ENCODE measurements at places on chromosomes 4 and X.

DNA sequence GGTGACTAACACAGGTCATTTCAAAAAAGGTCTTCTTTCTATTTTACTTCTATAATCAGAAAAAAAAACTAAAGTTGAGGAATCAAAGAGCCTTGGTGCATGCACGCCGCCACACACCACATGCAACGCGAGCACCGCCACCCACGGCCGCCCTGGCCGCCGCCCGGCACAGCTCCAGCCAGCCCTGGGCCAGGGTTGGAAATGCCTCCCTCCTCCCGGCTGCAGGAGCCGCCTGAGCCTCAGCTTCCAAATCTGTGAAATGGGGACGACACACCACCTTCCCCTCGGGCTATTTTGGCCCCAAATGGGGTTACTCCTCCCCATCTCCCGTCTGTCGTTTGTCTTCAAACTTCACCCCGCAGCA lies 39.7 kb upstream of the MAN2B2 start:
- ATAC-seq: no peak

DNA sequence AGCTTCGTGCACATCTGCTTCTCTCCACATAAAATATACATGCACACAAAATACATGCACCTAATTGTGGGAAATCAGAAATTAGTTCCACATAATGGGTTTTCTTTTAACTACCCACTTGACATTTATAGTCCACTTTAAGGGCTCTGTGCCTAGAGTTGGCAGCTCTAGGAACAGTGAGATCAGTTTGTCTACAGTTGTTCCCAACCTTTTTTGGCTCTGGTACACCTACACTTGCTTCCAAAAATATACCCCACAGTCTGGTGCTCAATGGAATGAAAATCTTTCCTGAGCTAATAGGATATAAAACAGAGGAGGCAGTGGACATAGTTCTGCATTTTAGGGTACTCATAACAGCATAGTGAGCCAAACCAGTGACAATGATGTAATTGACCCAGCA lies 36.1 kb downstream of the HDAC8 start:
- ATAC-seq: no peak

DNA sequence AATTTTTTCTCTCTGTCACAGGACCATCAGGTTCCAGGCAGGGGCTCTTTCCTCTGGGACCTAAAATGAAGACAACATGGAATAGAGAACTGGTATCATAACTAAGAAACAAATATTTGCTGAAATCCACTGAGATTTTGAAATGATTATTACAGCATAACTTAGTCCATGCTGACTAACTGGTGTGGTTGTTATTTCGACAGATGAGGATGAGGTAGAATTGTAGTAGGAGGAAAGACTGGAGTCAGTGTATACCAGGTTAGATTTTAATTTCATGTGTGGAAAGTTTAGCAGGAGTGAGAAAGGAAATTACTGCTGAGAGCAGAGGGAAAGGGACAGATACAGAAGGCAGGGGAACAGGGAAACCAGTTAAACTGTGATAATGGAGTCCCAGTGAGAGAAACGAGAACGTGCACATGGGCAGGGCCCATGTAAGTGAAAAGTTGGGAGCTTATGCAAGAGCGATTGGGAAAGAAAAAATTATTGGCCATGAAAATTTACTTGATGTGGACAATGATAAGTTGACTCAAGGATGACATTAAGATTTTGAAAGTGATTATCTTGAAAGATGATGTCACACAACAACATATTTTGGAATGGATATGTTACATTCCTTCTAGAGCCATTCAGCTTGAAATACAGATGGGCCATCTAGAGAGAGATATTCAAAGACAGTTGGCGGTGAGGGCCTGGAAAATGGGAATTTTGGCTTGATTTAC lies 98.7 kb upstream of the DDIT4L start:
- peak; percentile 9 for ATAC-seq

DNA sequence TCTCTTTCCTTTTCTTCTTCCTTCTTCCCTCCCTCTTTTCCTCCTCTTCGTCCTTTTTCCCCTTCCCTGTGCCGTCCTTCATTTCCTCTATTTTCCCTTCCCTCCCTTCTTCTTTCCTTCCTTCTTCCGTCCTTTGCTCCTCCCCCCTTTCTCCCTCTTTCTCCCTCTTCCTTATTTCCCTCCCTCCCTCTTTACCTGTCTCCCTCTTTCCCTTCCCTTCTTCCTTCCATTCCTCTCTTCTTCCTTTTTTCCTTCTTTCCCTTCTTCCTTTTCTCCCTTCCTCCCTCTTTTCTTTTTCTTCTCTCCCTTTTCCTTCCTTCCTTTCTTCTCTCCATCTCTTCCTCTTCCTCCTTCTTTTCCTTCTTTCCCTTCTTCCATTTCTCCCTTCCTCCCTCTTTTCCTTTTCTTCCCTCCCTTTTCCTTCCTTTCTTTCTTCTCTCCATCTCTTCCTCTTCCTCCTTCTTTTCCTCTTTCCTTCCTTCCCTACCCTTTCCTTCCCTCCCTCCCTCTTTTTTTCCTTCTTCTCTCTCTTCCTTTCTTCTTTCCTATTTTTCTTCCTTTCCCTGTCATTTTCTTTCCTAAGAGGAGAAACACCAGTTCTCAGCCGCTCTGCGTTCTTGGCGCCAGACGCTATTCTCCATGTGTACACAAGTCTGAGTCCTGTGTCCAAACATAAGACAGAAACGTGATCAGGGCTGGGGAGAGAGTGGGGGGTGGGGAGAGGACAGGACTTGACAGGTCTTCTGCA lies 597.1 kb downstream of the MID1IP1 start:
- ATAC-seq: no peak

- no peak for ATAC-seq
Observed at GRCh38 chr4:182881914-182882313, 35.3 kb downstream of the DCTD start.

DNA sequence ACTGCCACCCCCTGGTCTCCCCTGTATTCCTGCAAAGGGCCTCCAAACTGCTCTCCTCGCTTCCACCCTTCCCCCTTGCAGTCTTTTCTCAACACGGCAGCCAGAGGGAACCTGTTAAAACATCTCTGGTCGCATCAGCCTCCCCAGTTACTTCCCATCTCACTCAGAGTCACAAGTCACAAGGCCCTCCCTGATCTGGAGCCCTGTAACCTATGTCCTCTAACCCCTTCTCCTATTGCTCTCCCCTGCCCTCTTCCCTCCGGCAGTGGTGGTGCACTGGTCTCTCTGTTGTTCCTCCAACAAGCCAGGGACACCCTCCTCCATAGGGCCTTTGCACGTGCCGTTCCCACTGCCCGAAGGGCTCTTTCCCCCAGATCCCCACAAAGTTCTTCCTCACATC lies 73.2 kb downstream of the SH3KBP1 start:
- no peak for ATAC-seq

DNA sequence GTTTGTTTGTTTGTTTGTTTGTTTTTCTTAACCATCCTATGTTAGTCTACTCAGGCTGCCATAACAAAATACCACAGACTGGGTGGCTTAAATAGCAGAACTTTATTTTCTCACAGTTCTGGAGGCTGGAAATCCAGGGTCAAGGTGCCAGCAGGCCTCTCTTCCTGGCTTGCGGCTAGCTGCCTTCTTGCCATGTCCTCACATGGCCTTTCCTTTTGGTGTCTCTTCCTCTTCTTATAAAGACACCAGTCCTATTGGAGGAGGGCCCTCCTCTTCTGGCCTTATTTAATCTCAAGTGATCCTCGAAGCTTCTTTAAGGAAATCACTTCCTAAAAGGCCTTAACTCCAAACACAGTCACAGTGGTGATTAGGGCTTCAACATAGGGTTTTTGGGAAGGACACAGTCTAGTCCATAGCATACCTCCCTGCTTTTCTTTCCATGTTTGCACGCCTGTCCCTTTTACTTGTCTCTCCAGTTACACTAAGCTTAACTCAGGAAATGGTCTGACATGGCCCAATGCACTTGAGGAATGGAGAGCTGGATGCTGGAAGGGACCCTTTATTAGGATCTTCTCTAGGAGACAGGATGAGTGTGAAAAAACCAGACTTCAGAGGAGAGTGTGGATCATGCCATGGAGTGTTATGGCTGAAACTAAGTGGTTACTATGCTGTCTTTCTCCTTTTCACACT lies 36.0 kb upstream of the MGST2 start:
- ATAC-seq: no peak

DNA sequence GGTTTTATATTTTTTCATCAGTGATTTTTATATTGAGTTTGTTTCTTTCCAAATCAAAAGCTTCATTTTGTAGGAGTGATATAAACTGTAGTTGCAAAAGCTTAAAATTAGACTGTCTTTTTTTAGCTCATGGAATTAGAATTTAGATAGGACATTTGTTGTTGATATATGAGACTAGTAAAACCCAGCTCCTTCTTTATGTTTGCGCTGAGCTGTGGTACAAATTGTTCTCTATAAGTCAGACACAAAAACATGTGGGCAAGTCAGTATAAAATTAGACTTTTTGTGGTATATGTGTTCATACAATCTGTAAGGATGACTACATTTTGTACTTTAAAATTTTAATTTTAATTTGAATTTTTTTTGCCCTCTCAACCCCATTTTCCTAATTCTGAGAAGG lies 18.3 kb downstream of the FHIP1A start:
- ATAC-seq: no peak

DNA sequence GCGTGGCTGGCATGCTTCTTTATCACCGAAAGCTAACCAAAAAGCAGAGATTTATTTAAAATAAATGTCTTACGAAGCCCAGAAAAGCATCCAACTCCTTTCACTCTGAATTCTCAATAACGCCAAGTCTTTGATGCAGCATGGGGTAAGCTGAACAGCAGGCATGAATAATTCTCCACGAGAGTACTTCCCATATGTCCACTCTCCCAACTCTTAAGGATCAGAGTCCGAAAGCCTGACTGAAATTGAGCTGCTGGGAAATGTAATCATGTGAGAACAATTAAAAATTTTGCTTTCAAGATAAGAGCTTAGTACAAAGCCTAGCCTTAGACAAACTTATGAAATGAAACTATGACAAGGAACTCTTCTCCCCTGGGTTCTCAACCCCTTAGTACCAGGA lies 7.5 kb upstream of the SLC39A8 start:
- ATAC-seq: no peak

- ATAC-seq: peak; percentile 73
Observed at GRCh38 chrX:118536687-118537461, 41.3 kb downstream of the DOCK11 start.

DNA sequence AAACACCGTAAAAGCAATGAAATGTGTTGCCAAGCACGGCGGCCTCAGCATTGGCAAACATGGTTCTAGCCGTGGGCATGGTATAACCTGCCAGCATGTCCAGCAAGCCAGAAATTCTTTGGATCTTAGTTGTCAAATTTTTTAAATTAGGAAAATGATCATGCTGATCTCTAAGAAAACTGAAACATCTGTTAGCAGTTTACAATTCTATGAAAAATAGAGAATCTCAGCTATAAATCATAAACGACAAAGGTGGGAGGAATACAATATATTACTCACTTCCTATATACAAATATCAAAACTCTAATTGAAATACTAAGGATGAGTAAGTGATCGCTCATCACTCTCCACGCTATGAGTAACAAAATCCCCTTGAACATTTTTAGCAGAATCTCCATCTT lies 130.3 kb downstream of the ADGRA3 start:
- peak; percentile 78 for ATAC-seq

- ATAC-seq: peak; percentile 59
Observed at GRCh38 chr4:184825141-184825895, 450 bp downstream of the ACSL1 start.

DNA sequence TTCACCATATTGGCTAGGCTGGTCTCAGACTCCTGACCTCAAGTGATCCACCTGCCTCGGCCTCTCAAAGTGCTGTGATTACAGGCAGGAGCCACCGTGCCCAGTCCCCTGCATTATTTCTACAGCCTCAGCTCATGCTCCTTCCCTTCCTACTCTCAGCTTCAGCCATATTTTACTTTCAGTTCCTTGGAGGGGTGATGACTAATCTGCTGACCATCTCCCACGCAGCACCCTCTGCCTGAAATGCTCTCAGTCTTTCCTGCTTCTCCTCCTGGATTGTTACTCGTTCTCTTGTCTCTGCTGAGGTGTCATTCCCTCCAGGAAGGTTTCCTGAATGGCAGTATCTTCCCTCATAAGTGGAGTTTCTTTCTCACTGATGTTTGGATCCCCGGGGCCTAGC lies 63.3 kb downstream of the MOSPD2 start:
- ATAC-seq: peak; percentile 94

DNA sequence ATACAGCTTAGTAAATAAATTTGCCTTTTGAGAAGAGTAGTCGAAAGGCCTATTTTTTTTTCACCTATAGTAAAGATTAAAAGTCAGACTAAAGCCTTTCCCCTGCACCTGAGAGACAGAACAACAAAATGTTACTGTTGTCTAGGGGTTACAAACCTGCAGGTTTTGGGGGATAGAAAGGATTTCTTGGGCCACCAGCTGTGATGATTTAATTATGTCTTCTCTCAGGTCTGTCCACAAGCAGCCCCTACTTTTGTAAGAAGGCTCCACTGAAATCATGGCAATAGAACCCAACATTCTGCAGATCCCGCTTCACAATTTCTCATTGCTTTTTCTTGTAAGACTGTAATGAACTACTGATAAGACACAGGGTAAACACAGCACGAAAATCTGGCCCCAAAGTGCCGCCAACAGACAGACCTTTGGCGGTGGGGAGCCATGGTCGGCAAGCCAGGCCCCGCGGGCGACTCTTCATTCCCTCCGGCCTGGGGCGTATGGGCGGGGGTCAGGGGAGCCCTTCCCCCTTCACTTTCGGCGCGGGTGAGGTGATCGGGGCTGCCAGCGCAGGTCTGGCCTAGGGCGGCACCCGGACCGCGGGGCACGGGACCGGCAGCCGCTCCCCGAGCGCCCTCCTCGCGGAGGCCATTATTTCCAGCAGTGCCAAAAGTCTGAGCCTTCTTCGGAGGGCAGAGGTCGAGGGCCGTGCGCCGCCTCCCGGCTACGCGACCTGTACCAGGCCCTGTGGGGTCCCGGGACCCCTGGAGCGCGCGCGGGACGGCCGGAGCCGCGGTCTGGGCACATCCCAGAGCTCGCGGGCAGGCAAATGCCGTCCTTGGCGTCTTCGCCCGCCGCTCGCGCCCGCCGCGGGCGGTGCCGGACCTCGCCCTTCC lies 812 bp upstream of the KDM6A start:
- ATAC-seq: peak; percentile 55

DNA sequence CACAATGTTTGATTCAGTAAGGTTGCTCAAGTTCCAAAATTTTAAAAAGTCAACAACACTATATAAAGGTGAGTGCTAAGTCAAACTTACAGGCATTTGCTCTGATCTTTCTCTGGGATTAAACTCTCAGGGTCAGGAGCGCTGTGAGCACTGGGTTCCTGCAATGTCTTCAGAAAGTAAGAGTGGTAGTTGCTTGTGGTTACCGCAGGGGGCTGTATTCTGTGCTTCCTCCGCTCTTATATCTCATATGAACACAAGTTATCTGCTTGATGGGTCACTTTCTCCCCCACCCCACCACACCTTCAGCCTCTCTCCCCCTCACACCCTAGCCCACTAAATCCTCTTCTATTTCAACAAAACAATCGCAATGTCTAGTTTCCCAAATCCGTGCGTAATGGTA lies 116.4 kb upstream of the IGSF1 start:
- ATAC-seq: 0 out of 3 replicates have a peak, but pooled peaks have one; percentile 52

Data from SK-N-SH treated with all-trans-retinoic acid at 6 μM for 48 hours (cell line).